ENCODE measurements at places on chromosomes 12 and 14.

DNA sequence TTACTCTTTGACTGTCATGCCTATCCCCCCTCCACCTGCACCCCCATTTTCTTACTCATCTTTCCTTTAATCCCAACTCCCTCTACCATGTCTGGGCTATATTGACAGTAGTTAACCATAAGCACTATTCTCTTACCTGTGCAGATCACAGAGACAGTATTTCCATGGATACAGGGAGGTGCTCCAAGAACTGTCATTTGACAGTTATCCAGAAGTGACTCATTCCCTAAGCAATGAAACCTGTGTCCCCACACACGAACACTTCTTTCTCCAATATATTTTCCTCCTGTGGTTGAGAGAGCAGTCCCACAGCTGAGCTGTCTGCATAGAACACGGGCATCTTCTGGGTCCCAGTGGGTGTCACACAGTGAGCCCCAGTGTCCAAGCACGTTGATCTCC is 68.8 kb downstream of the CD163L1 start:
- no peak for DNase-seq

GRCh38 chr12:62258941-62259630 is 1.1 kb upstream of the USP15 start:
- DNase-seq = no peak

DNA sequence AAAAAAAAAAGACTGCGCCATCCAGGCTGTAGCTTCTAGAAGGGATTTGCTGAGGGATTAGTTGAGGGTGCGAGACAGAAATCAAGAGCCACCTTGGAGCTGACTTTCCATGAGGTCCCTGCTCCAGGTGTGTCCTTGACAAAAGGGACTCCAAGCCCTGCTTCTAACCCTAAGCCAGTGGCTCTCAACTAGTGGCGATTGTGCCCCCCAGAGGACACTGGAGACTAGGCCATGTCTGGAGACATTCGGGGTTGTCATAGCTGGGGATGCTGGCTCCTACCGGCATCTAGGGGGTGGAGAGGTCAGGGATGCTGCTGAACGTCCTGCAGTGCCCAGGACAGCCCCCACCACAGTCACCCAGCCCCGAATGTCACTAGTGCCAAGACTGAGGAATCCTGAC is 40.6 kb downstream of the SPRING1 start:
- DNase-seq = no peak

DNA sequence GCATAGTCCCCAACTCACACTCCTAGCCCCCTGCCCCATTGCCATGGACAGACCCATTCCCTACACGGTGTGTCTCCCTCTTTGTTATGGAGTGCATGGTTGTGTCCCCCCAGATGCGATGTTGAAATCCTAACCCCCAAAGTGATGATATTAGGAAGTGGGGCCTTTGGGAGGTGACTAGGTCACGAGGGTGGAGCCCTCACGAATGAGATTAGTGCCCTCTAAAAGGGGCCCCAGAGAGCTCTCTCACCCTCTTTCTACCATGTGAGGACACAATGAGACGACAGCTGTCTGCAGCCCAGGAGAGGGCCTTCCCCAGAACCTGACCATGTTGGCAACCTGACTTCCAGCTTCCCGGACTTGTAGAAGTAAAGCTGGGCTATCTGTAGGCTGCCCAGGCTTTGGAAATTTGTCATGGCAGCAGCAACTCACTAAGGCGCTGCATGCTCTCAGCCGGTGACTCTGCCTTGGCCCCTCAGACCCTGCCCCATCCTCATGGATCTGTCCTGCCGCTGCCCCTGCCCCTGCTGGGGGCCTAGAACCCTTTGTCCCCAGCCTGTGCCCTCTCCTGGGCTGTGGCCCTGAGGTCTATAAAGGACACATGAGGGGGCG is 318.1 kb upstream of the RTL1 start:
- DNase-seq = no peak

GRCh38 chr12:127479256-127479655 is 787.7 kb upstream of the TMEM132C start:
- DNase-seq = no peak

GRCh38 chr14:32230181-32230580 is 27.1 kb upstream of the RNU6-8 start:
- no peak for DNase-seq

DNA sequence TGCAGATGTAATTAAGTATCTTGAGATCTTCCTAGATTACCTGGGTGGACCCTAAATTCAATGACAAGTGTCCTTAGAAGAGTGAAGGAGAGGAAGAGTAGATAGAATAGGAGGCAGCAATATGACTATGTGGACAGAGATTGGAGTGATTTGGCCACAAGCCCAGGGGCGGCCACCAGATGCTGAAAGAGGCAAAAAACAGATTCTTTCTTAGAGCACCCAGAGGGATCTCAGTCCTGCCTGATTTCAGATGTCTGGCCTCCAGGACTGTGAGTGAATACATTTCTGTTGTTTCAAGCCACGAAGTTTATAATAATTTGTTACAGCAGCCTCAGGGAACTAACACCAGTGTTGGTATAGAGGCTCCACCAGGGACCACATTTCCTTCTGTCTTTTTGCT is 67.3 kb downstream of the DACT1 start:
- DNase-seq = no peak

DNA sequence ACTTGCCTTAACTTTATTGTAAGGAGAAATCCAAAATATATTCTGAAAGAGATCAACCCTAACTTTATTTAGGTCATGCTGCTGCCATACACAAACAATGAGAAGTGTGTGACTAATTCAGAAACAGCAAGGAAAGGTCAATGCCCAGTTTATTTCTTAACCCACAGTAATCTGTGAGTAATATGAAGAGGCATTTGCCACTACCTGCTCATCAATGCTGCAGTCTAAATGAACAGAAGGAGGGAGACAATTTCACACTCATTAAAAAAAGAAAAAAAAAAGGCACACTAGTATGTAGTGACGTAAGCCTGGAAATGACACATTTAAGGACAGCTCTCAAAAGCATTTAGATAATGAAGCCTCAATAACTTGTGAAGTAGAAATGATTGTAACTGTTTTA is 90.5 kb upstream of the FOXN3 start:
- no peak for DNase-seq

DNA sequence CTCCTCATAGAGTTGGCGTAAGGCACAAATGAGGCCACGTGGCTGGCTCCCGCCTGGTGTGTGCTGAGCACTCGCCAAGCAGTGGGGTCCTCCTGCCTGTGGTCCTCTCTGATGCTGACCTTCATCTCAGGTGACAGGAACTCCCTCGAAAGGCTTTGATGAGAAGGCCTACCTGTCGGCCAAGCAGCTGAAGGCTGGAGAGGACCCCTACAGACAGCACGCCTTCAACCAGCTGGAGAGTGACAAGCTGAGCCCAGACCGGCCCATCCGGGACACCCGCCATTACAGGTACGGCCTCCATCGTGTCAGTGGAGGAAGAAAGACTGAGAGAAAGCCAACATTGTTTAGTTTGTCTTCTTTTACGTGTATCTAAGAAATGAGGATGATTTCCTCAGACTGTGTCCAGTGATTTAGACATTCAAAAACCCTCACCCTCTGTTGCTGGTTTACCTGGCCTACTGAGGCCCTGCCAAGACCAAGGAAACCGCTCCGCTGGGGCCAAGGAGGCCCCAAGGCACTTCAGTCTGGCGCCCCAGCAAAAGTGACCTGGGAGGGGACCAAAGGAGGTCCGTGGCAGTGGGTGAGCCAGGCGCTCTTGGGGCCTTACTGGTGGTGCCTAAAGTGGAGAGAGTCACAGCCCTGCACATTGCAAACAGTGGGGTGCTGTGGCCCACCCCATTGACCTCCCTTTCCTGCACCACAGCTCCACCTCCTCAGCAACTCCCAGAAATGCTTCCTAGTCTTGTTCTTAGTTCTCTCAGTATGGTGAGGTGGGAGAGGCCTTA is 60.8 kb downstream of the GALNT16 start:
- DNase-seq = no peak

DNA sequence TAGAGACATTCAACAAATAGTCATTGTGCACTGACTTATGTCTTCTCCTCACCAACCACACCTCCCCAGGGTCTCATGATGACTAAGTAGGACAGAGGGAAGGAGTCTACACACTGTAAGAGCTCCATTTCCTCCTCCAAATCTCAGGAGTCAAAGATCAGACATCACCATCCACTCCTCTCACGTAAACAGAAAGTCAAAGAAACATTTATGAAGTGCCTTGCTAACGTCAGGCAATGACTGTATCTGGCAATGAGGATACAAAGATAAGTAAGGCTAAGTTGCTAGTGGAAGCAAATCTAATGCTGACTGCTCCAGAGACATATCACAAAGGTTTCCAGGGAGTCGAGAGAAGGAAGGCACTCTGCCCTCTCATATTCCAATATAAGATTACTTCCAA is 88.9 kb downstream of the SLC2A13 start:
- no peak for DNase-seq

GRCh38 chr12:95622879-95623278 is 71.6 kb upstream of the USP44 start:
- DNase-seq = no peak

- DNase-seq = no peak
Observed at GRCh38 chr12:118136559-118137003, 657 bp downstream of the PEBP1 start.

DNA sequence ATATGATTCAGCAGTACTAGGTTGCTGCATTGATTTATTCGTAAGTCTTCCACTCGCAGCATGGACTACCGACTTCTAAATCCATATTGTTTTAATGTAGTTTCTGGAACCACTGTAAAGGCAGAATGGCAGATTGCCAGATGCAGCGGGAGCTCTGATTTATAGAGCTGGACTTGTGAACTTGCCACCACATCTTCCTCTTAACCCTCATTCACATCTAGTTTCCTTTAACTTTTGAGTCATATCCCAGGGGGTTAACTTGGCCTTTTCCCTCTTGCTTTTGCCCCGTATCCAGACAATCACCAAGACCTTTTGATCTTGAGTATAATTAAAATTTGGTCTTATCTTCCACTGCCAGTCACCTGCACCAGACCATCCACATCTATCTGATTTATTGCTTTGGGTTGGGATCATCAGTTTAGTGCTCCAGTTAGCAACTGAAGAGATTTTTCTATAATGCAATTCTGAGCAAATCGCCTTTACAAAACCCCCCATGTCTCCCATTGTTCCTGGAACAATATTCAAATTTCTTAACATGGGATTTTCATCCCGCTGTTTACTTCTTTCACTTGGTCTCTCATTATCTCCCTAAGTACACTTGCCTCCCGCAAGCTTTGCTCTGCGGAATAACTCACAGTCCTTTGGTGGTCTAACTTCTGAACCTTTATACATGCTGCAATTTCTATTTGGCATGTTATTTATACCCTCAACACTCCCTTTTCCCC is 130.5 kb downstream of the ACSS3 start:
- no peak for DNase-seq

DNA sequence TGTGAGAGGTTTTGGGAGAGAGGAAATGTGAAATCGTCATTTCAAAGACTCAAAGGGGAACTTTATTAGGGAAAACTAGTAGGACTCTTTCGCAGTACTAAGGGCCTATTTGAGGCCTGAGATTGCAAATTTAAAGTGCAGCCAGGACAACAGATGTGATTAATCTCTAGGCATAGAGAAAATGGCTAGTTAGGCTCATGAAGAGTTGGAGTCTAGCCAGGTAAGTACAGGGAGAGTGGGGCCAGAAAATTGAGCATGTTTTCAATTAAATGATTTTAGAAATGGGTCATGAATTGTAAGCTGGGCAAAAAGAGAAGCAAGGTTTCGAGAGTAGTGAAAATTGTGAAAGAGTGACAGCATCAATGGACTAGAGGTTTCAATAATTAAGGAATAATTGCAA is 91.9 kb upstream of the LMNTD1 start:
- no peak for DNase-seq

DNA sequence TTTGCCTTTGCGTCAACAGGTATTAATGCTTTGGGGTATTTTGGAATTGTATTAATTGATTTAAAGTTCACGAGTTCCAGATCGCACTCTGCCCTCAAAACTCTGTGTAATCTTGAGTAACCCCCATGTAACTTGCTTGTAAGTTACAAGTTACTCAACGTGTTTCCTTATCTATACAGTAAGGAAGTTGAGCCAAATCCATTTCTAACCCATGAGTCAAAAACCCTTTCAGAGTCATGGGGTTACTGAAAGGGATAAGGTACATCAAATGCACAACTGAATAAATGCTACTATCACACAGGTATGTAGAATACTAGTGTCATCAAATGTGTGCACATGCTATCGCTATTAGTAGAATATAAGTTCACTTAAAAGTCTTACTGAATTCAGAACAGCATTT is 28.6 kb upstream of the ADAMTS20 start:
- no peak for DNase-seq

DNA sequence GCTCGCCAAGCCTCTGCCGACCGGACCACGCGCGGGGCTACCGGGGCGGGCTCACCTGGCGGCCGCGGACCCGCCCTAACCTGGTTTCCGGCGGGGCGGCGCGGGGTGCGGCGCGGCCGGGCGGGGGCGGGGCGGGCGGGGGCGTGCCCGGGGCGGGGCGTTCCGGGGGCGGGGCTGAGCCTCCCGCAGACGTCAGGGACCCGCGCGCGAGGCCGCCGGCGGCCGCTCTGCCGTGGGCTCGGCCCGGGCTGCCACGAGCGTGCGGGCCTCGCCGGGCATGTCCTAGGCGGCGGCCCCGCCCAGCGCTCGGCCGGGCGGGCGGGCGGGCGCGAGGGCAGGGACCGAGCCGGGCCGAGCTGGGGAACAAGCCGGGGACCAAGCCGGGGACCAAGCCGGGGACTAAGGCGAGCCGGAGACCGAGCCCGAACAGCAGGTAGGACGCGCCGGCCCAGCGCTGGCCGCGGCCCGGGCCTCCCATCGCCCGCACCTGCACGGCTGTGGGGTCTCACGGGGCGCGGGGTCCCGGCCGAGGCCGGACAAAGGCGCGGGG is at the start of gene CEP170B:
Gene CEP170B (plus strand): TSS at position 188 of the 550 bp plus-strand sequence. CDS start 3,183 bp downstream, outside the sequence.
- DNase-seq = no peak

DNA sequence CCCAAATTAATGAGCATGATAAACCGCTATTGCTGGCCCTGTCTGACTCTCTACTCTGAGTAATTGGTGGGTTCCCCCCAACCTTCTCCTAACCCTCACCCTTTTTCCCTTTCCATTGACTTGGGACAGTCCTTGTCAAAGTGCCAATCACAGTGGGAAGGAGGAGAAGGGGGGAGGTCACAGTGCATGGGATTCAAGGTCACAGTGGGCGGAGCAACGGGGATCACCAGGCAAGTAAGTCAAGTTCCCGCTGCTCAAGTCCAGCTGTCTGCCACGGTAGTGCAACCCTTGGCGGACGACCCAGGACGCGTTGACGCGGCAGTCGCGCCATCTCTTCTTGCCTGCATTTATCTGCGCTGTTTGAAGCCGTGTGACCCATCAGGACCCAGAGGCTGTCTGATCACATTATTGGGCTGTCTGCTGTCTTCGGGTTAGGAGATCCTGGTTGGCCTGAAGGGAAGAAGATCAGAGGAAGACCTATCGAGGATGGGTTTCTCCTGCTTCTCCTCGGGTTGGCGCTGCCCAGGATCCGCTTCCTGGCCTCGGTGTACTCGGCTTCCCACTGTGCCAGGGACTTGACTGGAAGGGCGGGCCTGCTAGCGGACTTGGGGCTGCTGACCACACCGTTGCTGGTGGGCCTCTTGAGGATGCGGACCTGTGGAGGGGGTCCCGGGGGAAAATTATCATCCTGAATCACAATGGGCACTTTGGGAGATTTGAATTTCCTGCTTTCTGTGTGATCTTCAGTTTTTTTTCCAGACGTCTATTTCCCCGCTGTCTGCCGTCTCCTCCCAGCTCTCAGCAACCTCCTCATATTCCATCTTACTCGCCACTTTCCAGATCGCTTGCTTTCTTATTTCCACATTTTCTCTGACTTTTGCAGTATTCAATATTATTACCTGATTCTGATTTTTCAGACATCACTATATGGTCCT is 3.1 kb upstream of the MDM2 start:
- no peak for DNase-seq

Data from right renal cortex interstitium (tissue), 3 donors.